ENCODE measurements at places on chromosomes 16 and 17. TPM values are rescaled to one million over a fixed set of nuclear protein-coding genes. Genes with fewer than 3 reads are reported as not detected.

GRCh38 chr16:4698321-4699045 lies 5.1 kb downstream of the NUDT16L1 start:
- DNase-seq, result no peak

- no peak for DNase-seq
These were observed 15.5 kb downstream of the MXRA7 start for GRCh38 chr17:76695059-76695831.

GRCh38 chr16:3673201-3673600 lies 18.7 kb downstream of the DNASE1 start:
- no peak for DNase-seq

GRCh38 chr17:78870621-78871020 lies 30.0 kb upstream of the USP36 start:
- DNase-seq, result no peak

DNA sequence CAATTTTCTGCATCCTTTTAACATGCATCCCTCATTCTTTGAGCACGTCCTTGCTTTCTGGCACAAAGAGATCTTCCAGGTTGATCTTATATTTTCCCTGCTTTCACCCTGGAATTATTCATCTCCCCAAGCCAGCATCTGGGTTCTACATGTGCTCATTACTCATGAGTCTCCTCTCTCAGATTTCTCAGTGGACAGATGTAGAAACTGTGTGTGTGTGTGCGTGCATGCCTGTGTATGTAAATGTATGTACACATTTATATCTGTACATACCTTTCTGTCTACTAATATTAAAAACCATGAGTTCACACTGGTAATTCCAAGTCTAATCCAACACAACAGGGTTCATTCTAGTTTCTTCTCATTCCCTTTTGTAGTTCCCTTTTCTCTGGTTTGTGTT lies 41.9 kb upstream of the NSRP1 start:
- no peak for DNase-seq

MYH8 gene
- 5.0 TPM for polyA plus RNA-seq

MYADML2 gene
- not detected for polyA plus RNA-seq

TRIM72 gene
- polyA plus RNA-seq, result 0.32 TPM
